GM13977 (cell line): ENCODE measurements at places on chromosomes 1 and 21.

GRCh38 chr1:15056515-15057285, 96.8 kb upstream of the TMEM51 start:
- DNase-seq: no peak

DNA sequence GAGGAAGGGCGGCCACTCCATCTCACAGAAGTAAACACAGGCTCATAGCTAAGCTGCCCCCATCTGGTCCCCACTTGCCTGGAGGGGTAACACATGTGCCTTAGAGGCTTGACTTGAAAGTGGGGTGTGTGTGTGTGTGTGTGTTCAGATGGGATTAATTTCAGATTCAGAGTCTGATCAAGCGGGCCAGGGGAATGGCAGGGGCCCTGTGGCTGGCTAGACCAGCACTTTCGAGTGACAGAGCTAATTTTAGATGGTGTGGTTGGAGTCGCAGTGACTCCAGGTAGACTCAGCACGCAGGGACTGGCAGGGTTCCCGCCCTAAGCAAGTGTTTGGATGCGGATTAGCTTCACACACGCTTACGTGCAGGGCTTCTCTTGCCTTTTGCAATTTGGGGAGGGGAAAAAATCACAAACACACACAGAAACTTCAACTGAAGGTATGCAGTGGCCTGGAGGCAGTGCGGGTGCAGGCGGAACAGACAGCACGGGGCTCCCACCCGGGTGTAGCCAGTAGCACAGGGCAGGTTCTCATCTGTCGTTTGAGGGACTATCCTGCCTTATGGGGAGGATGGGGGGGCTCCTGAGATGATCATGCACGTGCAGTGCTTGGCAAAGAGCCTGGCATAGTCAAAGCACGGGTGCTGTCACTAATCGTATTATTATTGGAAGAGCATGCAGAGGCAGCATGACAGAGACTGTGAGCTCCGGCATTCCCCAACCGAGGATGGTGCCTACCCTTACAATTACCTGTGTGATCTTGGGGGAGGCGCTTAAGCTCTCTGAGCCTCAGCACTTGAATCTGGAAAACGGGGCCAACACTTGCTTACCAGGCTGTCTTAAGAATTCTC, 1.3 kb downstream of the EDN2 start:
- DNase-seq: no peak

- no peak for DNase-seq
Measured at GRCh38 chr21:25788677-25789076, 53.9 kb downstream of the GABPA start.

DNA sequence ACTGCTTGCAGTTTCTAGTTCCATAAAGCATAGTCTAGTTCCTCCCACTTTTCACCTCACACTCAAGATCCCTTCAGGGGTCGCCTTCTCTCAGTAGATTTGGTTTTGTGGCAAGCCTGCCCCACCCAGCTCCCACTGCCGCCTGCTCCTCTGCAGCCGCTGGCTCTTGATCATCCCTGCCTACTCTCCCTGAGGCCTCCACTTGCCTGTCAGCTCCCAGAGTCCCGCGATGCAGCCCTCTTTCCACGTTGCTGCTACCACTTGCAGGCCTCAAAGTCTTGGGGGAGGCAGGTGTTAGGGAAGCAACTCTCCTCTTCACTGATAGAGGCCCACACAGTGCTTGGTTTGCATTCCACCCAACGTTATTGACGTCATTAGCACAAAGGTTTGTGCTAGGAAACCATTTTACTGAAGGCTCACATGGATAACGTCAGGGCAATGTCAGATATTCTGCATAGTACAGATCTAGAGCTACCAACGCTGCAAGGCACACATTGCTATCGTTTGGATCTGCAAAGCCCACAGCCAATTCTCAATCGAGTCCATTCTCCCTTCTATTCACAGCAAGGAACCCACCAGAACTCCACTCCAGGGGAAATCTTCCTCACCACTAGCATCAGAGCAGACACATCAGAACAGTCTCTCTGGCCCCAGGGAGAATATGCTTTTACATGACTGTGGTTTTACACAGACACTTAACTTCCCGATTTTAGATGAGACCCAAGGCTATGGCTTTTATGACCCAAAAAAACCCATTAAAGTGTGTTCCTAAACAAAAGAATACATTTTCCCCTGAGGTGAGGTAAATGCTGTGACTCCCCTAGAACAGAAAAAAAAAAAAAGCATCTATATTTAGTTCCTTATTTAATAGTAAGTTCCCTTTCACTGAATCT, 519.5 kb upstream of the CAMK1G start:
- no peak for DNase-seq

DNA sequence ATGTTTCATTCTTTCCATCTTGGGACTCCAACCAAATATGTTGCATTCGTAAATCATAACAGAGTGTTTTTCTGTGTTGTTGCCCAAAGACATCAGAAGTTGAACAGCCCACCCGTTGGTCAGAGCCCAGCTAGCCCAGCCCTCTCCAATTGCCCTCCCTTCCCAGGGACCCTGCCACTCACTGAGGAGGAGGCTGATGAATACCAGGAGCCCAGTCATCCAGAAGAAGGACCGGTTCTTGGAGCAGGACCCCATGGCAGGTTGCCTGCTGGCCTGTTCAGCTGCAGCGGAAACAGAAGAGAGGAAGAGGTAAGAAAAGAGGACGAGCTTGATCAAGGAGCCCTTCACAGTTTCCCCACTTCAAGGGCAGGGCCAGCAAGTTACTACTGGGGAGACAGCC, 172.2 kb upstream of the ETV3 start:
- no peak for DNase-seq

- DNase-seq: no peak
Measured at GRCh38 chr1:93223023-93223675, 42.6 kb downstream of the CCDC18 start.

GRCh38 chr1:229087339-229087738, 183.6 kb upstream of the RAB4A start:
- DNase-seq: no peak

- no peak for DNase-seq
Measured at GRCh38 chr1:18942340-18942739, 14.1 kb downstream of the IFFO2 start.

- DNase-seq: no peak
Measured at GRCh38 chr1:15523104-15524020, 653 bp downstream of the CASP9 start.

GRCh38 chr1:218030846-218031245, 254.2 kb upstream of the RRP15 start:
- no peak for DNase-seq

DNA sequence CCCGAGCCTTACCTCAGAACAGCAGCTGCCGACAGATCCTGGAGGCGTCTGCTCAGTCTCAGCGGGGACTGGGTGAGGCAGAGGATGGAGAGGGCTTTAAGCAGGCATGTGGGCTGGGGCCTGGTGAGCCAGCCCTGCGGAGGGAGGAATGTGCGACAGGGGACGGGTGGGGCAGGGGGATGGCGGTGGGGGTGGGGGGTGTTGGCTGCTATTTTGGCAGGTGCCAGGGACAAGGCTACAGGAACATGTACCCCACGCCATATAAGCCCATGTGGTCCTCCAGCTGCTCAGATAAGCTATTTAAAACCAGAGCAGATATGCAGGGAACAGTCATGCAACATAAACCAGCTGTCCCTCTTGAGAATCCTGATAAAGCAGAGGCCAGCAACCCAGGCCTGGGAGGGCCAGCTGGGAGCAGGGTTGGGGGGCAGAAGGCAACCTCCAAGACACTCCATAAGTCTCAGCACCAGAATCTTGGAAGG, at the start of gene TNNT2:
Gene TNNT2 (minus strand): TSS at position 70 of the 482 bp plus-strand sequence. CDS start 4,426 bp downstream, outside the sequence.
- no peak for DNase-seq

- DNase-seq: no peak
Measured at GRCh38 chr1:37945743-37946702, 830 bp downstream of the INPP5B start.

DNA sequence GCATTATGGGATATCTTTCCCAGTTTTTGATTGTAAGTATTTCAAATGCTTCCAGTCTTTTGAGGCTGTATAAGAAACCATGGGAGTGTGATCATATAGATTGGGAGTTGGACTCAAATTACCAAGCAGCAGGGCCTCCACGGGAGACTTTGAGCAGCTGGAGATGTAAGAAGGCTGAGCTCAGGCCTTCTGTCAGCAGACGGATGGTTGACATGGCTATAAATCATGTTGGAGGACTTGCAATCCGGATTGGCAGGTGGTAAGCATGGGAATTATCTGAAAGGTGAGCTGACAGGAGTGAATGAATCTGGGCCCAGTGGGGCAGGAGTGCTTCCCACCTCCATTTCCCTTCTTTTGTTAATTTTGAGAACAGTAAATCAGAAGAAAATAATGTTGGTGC, 83.2 kb upstream of the PPM1J start:
- DNase-seq: no peak

DNA sequence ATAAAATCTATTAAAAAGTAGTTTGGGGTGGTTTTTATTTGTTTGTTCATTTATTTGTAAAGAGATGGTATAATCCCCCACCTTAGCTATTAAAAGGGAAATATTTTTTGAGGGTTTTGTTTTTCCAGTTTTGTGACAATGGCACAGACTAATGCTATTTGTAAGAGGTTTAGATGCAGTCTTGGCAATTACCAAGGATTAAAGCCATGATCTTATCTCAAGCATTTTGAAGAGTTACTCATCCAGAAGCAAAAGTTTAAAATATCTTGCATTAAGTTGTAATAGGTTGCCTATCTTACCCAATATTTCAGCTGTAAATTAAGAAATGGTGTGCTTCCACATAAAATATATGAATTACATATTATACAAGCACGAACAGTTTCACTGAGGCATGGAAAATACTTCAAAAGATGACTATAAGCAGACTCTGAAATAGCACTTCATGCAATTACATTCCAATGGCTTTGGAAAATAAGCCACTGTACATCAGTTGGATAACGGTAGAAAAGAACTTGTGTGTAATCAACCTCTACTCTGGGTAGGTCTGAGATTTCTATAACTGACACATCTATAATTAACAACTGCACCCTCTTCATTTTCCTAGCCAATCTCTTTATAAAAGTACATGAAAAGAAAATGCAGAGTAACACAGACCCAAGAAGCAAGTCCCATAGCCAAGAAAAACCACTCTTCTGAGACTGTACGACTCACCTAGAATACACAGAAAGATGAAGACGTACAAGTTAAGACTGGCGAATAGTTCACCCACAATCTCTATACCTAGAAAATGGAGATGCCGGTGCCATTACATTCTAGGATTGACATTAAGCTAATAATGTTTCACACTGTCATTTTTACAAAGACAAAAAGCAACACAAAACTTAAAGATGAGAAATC, 95.2 kb downstream of the PTPN14 start:
- no peak for DNase-seq

GRCh38 chr1:21182181-21182731, 5.6 kb upstream of the EIF4G3 start:
- DNase-seq: no peak

DNA sequence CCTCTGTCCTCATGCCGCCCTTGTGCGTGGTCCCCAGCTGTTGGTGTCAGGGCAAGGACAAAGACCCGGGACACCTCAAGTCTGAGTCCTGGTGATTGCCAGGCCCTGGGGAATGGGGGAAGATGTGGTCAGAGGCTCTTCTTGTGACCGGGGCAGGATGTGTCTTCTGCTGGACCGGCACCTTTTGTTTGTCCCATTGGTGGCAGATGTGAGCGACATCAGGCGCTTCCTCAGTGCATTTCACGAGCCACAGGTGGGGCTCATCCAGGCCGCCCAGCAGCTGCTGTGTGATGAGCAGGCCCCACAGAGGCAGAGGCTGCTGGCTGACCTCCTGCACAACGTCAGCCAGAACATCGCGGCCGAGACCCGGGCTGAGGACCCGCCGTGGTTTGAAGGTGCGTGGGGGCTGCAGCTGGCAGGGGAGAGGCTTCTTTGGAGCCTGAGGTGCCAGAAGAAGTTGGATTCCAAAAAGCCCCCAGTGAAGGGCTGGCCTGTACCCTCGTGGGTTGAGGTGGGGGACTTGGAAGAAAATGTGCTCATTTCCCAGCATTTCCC, 8.4 kb downstream of the DFFB start:
- no peak for DNase-seq

- DNase-seq: no peak
Measured at GRCh38 chr1:50261951-50262350, 153.2 kb downstream of the ELAVL4 start.
